Mammary epithelial cell (primary cell): ENCODE measurements at places on chromosomes 6 and 20. TPM values are rescaled to one million over a fixed set of nuclear protein-coding genes. Genes with fewer than 3 reads are reported as not detected.

- DNase-seq = no peak
These were observed 397.5 kb upstream of the ARID1B start for GRCh38 chr6:156379392-156380289.

GRCh38 chr6:29593199-29593855 lies 8.4 kb downstream of the OR2H2 start:
- DNase-seq = no peak

- no peak for DNase-seq
These were observed 151.6 kb downstream of the ESR1 start for GRCh38 chr6:151959086-151959485.

- DNase-seq = peak; percentile 19
These were observed 8.8 kb downstream of the ASF1A start for GRCh38 chr6:118902726-118903125.

PI3 gene
- total RNA-seq = 1.3 TPM
